ENCODE measurements at places on chromosomes 6 and 20.

GRCh38 chr20:12825226-12825595 is 183.6 kb upstream of the SPTLC3 start:
- DNase-seq: no peak

DNA sequence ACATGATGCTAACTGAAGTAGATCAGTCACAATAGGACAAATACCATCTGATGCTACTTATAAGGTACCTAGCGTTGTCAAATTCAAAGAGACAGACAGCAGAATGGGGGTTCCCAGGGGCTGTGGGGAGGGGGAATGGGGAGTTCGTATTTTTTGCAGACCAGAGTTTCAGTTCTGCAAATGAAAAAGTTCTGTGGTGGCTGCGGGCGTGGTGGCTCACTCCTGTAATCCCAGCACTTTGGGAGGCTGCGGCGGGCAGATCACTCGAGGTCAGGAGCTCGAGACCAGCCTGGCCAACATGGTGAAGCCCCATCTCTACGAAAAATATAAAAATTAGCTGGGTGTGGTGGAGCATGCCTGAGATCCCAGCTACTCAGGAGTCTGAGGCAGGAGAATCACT is 68.1 kb downstream of the SLC22A23 start:
- DNase-seq: no peak

DNA sequence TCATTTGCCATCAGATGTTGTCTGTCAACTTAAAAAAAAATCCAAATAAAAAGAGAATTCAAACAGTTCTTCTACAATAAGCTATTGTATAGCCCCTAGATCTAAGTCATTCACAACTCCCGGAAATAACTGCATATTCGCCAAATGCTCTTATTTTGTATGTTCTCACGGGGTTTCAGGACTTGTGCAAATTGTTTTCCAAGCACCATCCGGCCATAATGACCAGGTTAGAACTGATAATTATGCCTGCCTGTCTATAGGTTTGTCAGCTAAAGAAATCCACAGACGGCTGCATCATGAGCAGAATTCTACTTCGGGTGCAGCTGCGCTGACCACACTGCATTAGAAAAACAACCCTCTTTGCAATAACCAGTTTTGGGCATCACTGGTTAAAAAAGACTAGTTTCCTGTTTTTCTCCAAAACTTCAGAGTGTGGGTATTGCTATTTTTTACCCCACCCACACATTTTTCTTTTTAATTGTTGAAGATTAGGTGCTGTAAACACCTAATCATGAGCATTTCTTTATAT is 87.7 kb downstream of the HIVEP2 start:
- no peak for DNase-seq

- no peak for DNase-seq
Measured at GRCh38 chr20:41654884-41655283, 36.7 kb upstream of the CHD6 start.

DNA sequence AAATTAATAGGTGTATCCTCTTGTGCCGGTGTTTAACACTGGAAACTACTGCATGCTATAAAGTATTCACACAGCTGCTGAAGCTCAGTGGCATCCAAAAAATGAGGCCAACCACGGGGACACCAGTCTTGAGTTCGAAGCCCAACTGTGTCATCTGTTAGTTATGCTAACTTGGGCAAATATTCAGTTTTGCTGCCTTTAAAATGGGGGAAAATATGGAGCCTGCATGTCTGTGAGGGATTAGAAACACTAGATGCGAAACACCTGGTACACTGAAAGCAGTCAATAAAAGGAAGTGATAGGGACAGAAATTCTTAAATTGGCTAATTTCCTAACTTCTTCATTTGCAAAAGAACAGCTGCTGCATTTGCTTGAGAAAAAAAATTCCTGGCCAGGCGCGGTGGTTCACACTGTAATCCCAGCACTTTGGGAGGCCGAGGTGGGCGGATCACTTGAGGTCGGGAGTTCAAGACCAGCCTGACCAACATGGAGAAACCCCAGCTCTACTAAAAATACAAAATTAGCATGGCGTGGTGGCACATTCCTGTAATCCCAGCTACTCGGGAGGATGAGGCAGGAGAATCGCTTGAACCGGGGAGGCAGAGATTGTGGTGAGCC is 36.6 kb upstream of the MLIP start:
- no peak for DNase-seq

DNA sequence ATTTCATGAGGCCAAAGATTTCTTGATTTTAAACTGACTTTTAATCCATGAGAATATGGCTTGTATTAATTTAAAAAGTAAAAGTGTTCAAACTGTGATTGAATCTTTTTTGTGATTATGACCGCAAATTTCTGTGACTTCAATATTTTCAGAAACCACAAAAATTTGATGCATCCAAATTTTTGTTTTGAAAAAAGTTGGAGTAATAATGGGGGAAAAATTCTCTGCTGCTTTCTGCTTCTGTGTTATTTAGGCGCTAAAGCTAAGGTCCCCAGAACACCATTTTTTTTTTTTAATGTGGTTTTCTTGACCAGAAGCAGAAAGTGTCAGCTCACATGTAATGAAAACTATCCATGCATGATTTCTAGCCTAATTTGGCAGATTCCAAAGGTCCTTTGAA is 65.3 kb downstream of the GRIK2 start:
- no peak for DNase-seq

GRCh38 chr6:25157183-25157582 is 122.0 kb upstream of the CARMIL1 start:
- no peak for DNase-seq

DNA sequence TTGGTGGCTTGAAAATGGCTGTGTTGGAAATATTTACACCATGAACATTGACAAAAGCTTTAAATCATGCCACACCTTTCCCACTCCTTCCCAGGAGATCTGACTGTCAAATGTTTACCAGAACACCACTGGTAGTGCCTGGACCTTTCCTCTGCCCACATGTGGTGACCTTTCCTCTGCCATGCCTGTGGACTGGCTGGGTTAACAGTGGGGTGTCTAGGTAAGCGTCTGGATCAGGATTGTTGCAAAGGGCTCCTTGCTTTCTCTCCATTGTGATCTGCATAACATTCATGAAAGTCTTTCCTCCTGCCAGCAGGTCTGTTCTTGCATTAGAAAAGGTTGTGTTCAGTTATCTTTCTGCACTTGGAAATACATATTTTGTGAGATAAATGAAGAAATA is 572.7 kb downstream of the DHX35 start:
- no peak for DNase-seq
